ENCODE measurements at places on chromosomes 13 and 19. TPM values are rescaled to one million over a fixed set of nuclear protein-coding genes. Genes with fewer than 3 reads are reported as not detected.

CAPN12 gene
- 0.64 TPM for polyA plus RNA-seq

IFI30 gene
- 456 TPM for polyA plus RNA-seq

DNA sequence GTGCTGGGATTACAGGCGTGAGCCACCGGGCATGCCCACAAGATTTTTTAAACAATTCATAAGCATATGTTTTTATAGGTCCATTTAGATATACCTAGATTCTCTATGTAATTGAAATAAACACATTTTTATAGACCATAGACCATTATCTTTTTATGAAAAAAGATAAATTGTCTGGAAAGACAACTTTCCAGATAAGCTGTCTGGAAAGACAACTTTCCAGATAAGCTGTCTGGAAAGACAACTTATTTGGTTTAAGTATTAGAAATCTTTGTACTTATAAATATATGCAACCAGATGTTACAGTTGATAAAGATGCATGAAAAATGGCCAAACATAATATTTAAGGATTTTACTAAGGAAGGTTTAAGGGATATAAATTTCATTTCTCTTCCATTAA is 538.5 kb downstream of the GPC6 start:
- H3K4me3 ChIP-seq = no peak overlapping the region
- no peaks in the 10 kb centered on the region for H3K36me3 ChIP-seq
- H3K4me1 ChIP-seq = no peaks in the 10 kb centered on the region

GRCh38 chr13:53499576-53500133 is 471.0 kb downstream of the OLFM4 start:
- H3K4me3 ChIP-seq = no peak overlapping the region
- no peaks in the 10 kb centered on the region for H3K36me3 ChIP-seq
- H3K4me1 ChIP-seq = no peaks in the 10 kb centered on the region
- H3K27ac ChIP-seq = no peak overlapping the region
- DNase-seq = no peak

DNA sequence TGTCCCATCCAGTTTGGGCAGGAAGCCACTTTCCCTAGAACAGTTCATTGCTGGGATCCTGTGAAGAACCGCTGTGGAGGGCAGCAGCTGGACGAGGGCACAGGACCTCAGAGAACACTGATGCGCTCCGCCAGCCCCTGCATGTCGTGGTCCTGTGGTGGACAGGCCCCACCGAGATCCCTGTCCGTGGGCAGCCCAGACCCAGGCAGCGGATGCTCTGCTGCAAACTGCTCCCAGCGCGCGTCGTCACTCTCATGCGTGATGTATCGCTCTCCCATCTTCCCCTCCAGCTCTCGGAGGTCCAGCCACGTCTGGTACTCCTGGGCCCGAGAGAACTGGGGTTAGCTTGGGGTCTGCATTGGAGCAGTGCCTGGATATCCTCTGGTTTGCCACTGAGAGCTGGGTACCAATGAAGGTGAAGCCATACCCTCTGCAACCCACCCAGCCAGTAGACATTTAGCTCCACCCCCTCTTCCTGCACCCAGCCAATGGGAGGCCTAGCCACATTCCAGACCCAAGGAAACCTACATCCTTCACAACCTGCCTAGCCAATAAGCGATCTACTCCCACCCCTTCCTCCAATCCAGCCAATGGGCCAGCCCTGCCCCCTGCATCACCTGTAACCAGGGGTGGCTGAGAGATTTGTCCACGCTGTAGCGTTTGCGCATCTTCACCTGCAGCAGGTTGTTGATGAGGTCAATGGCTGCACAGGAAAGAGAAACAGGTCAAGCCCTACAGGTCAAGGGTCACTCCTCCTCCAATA is 13.6 kb upstream of the DACT3 start:
- no peak for DNase-seq
- H3K27ac ChIP-seq = no peak overlapping the region
- no peaks in the 10 kb centered on the region for H3K4me1 ChIP-seq
- peaks cover 28% of the 10 kb centered on the region for H3K36me3 ChIP-seq
- no peaks in the 10 kb centered on the region for H3K27me3 ChIP-seq

DNA sequence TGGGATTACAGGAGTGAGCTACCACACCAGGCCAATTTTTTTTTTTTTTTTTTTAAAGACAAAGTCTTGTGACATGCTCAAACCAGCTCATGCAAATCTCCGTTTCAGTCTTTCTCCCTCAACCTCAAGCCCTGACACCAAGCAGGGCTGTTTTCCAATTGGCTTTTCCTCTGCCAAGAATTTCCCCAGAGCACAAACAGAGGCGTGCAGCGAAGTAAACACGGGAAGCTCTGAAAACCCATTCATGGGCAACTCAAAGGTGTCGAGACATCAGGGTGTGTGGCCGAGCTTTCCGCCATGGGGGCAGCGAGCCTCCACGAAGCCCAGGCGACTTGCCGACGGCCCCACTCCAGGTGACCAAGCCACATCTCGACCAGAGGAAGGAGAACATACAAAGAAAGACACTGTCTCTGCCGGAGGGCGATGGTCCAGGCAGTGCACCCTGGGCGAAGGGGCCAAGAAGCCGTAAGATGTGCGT is 70.0 kb downstream of the INSR start:
- peaks cover 30% of the 10 kb centered on the region for H3K4me1 ChIP-seq
- no peak overlapping the region for H3K4me3 ChIP-seq
- no peaks in the 10 kb centered on the region for H3K27me3 ChIP-seq
- H3K27ac ChIP-seq = peak overlapping the region; percentile 42

Data from GM12878 (cell line).